ENCODE measurements at places on chromosomes 13 and 19. TPM values are rescaled to one million over a fixed set of nuclear protein-coding genes. Genes with fewer than 3 reads are reported as not detected.

DAND5 gene
- total RNA-seq = 0.57 TPM

DNA sequence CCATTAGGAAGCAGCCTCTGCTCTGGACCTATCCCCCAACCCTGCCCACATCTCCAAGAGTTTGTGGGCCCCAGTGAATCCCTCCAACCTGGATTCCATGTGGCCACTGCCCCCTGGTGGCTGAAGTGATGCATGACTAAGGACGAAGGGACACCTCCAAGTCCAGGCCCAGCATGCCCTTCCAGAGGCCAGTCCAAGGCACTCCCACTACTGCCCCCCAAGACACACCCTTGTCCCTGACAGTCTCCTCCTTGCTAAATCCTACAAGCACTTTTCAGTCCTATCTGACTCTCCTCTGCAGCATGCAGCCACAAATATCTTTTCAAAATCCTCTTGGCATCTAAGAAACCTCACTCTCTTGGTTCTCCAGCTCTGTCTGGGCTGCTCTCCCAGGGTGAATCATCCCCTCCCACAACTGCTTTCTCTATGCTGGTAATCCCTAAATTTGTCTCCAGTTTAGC lies 33.0 kb downstream of the DEDD2 start:
- no peak for DNase-seq

DNA sequence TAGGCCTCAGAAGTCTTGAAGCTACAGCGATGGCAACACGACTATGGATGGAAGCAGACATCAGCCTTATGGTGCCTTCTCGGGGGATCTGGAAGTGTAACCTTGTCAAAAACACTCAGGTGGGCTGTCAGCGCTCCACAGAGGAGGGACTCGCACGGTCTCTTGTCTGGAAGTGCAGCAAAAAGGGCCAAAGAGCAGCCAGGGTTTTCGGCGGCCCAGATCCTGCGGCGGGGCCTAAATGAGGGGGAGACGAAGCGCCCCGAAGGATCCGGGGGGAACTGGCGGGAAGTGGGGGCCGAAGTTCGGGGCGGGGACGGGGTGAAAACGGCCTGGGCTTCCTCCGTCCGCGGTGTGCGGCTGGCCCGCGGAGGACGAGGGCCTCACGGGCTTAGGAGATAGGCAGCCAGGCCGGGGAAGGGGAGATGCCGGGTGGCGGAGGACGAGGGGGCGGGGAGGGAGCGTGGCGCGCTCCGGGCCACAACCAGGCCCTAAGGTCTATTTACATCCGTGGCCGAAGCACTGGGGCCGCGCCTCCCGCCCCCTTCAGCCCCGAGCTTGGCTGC lies 637 bp downstream of the RANBP3 start:
- no peak for DNase-seq

DNA sequence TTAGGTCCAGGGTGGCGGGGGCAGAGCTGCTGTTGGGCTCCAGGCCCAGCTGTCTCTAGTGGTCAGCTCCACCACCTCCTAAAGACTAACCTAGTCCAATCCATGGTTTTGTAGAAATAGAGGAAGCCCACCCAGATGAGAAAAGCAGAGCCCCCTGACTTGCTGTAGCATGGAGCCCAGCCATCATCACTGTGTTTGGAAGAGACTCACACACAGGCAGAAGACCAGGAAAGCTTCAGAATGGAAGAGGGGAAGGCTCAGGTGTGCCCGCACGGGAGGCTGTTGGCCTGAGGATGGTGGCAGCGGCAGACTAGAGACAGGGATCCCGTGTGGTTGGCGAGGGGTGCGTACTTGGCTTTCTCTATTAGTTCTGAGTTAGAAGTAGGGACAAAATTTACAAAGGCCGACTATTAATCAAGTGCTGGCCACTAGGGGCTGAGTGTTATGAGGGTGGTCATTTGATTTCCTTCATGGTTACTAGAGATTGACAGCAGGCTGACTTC lies 193.2 kb upstream of the SOX1 start:
- DNase-seq = peak; percentile 47

DNA sequence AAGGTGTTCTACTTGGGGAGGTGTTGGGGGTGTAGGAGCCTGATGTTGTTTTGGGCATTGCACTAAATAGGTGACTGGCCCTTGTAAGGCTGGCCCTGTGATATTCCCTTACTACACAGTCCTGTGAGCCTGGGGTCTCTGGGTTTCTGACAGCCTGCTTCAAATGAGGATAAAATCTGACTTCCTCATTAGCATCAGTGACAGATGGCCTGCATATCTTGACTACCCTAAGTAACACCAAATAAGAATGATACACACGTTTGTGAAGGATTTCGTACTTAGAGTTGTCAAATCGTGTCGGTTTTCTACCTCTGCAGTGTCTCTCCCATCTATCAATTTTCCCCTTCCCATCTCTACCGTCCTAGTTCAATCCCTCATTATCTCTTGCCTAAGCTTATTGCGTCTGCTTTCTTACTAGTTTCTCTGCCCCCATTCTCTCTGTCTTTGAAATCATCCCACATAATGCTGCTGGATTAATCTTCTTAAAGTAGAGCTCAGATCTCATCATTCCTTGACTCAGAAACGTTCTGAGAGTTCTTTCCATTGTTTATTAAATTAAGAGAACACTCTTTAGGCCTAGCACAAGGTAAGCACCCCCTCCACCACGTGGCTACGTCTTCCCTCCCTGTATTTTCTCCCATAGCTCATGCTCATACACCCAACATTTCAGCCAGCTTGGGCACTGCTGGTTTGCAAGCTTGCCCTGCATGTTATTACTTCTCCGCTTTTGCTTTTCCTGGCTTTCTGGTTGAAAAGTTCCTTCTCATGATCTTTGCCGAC lies 26.2 kb upstream of the CNMD start:
- DNase-seq = no peak

- no peak for DNase-seq
These were observed at the start of gene PTPRS for GRCh38 chr19:5340637-5341447. Gene PTPRS (minus strand): TSS chr19:5340812. CDS start chr19:5286140, 54,672 bp downstream.

HIF3A gene
- total RNA-seq = 113 TPM

ZNF845 gene
- 3.6 TPM for total RNA-seq

DNA sequence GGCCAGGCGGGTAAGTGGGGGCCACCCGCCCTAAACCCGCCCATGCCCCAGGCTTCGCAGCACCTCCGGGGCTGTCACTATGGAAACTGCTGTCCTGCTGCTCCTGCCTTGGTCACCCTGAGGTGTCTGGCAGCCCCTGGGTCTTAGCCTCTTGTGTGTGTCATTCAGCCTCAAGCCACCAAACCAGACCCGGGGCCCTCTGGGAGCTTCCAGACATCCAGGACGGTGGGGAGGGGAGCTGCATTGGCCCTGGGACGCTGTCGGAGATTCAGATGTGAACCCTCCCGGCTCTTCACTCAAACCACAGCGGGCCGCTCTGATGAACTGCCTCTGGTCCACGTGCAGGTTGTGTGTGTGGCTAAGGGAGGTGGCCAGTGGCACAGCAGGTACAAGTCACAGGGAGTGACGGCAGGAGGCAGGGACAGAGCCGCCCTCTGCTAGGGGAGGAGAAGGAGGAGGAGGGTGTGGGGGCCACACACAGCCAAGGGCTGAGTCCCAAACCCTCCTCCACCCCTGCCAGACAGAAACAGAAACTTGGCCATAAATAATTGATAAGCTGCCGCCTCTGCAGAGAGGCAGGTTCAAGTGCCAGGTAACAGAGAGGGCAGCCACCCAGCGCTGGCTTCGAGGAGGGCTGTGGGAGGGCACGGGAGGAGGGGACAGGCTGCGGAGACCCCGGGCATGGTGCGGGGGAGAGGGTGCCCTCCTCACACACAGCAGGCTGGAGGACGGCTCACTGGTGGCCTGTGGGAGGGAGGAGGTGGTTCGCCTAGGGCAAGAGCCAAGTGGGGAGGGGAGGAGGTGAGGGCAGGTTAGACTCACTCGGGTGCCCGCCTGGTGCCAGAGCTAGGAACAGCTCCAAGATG lies 8.0 kb downstream of the NANOS3 start:
- no peak for DNase-seq
